NCI-H1105 (cell line): ENCODE measurements at places on chromosomes 2 and 18.

DNA sequence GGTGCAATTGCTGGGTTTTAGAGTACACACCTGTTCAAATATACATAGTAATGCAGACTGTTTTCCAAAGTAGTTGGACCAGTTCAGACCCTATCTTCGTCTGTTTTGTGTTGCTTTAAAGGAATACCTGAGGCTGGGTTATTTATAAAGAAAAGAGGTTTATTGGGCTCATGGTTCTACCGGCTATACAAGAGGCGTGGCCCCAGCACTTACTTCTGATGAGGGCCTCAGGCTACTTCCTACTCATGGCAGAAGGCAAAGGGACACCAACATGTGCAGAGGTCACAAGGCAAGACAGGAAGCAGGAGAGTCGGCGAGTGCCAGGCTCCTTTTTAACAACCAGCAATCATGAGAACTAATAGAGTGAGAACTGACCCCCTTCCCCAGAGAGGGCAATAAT is 21.9 kb upstream of the EMILIN2 start:
- no peak for DNase-seq

GRCh38 chr2:157902692-157903091 is 26.6 kb upstream of the ACVR1 start:
- no peak for DNase-seq

- no peak for DNase-seq
These were observed 303.1 kb upstream of the VWC2L start for GRCh38 chr2:214107726-214108125.

GRCh38 chr2:8317418-8317817 is 364.4 kb upstream of the ID2 start:
- no peak for DNase-seq

DNA sequence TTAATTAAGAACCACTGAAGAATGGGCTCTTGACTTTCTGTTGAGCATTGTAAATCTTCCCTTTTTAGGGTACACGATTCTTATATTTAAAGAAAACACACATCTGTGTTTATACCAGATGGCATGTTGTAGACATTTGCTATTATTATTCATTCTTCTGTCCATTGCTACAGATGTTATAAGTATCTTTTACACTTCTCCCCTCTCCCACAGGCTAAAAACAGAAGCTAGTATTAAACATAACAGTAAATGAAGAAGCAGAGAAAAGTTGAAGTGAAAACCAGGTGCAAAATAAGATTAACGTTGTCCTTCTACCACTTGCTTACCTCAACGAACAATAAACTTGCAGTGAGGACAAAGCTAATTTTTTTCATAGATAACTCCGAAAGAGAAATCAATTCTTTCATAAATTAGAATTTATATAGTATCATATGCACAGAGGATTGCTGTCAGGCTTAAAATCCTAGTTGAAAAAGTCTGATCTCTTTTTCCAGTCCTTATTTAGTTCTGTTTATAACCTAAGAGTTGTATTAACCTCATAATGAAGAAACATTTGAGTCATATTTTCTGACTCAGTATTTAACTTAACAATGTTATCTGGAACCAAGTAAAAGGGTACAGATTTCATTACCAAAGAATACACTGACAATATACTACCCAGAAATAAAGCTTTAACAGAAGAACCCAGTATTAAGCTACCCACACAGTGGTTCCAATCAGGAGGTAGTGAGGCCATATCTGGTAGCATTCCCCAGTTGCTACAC is 16.4 kb upstream of the ZNF385B start:
- no peak for DNase-seq

- DNase-seq, result no peak
These were observed 28.5 kb downstream of the SRBD1 start for GRCh38 chr2:45582522-45582921.

GRCh38 chr18:30510882-30511281 is 531.7 kb downstream of the DSC3 start:
- DNase-seq, result no peak

- no peak for DNase-seq
These were observed 80.4 kb upstream of the CD226 start for GRCh38 chr18:70028084-70028483.

- DNase-seq, result no peak
These were observed 26.9 kb upstream of the TNS1 start for GRCh38 chr2:218029366-218030360.

GRCh38 chr2:4219101-4219500 is 515.7 kb downstream of the DCDC2C start:
- DNase-seq, result no peak

GRCh38 chr2:6452702-6453481 is 412.8 kb downstream of the CMPK2 start:
- DNase-seq, result no peak

DNA sequence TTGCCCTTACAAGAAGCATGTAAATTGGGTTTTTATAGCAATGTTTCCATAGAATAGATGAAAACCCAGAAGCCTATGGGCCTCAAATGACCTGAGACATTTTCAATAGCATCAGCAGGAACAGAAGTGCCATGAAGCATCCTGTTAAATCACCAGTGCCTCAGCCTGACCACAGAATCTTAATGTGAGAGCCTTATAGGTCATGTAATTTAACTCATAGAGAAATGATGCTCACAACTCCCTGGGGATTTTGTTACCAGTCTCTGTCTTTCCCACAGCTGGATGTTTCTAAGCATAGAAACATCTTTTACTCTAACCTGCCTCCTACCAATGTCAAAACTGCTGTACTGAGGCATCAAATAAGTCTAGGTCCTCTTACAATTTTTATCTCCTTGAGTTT is 295.8 kb upstream of the ACVR2A start:
- no peak for DNase-seq

DNA sequence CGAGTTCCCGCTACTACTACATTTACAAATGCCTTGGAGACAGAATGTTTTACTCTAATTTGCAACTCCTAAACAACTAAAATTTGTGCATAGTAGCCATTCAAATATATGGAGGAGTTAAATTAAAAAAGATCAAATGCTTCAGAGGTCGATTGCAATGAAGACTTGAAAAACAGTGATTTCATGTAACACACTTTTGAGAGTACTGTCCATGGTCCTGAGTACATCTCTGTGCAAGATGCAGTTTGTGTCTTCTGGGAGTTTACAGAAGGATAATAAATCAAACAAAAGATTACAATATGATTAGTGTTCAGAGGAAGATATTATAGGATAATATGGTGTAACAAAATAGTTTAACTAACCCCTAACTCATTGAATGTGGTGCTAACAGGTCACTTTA is 894.7 kb downstream of the TMEM182 start:
- no peak for DNase-seq

DNA sequence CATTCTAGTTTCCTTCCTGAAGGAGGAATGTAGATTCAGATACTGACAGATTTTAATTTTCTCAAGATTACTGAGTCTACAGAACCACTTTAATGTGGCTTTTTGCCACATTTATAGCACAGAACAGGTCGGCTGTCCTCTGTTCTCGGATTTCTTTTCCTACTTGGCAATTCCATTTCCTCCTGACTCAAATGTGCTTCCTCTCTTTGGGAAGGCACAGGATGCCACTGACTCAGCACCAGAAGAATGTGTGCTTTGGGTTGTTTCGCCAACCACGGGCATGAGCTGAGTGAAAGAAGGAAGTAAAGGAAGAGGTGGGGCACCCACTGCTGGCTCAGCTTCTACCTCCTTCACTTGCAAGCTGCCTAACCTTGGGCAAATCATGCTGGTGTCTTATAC is 970.6 kb upstream of the ACVR2A start:
- no peak for DNase-seq

DNA sequence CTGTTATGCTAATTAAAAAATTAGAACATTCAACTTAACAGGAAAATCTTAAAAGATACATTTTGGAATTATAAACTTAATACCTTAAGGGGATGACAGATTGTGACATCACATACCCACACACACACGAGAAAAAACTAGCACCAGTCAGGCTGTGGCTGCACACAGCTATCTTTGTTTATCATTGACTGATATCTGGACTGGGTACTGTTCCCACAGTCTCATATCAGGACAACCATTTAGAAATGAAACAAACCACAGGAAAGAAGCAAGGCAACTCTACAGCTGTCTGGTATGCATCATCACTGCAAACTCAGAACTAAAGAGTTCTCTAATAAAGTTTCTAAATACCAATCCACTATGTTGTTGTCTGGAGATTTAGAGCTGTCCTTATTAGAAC is 210.9 kb upstream of the SMAD7 start:
- DNase-seq, result no peak

GRCh38 chr2:20065885-20066602 is 14.6 kb upstream of the LAPTM4A start:
- DNase-seq, result peak; percentile 90

GRCh38 chr18:22286585-22286984 is 117.2 kb downstream of the GATA6 start:
- no peak for DNase-seq

GRCh38 chr18:44911773-44912172 is 231.1 kb downstream of the SETBP1 start:
- no peak for DNase-seq

DNA sequence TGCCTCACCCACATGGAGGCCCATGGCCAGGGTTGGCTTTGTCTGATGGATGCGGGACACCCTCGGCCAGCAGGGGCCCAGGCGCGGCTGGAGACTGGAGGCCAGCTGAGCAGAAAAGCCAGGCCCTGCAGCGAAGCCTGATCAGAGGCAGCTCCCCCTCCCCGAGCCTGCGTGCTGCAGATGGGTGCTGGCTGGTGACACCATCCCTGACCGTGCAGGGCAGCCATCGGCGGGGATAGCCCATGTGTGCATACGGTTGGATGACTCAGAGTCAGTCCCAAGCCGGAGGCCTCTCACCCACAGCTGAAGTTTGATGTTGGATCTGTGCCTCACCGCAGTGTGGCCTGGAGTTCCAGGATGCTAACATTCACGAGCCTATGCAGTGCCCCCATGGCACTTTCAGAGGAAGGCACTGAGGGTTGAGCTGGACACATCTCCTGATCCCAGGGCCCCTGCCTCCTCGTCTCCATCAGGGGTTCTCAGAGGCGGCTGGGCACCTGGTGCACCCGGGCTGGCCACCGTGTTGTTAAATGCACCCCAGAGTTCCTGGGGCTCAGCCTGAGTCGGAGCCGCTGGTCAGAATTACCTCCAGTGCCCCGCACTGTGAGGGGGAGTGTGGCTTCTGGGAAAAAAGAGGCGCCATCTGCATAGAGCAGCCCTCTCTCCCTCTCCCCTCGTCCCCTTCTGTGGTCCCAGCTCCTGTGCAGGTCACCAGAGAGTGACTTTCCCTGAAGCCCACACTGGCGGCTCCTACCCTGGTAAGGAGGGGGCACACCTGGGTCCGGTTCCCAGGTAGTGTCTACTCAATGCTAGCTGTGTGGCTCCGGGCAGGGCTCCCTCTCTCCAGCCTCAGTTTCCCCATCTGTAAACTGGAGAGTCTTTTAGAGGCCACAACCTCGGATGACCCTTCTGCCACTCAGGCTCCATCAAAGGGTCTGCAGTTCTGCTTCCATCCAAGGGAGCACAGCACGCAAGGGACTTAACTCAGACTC is 19.4 kb upstream of the KIF1A start:
- DNase-seq, result no peak

DNA sequence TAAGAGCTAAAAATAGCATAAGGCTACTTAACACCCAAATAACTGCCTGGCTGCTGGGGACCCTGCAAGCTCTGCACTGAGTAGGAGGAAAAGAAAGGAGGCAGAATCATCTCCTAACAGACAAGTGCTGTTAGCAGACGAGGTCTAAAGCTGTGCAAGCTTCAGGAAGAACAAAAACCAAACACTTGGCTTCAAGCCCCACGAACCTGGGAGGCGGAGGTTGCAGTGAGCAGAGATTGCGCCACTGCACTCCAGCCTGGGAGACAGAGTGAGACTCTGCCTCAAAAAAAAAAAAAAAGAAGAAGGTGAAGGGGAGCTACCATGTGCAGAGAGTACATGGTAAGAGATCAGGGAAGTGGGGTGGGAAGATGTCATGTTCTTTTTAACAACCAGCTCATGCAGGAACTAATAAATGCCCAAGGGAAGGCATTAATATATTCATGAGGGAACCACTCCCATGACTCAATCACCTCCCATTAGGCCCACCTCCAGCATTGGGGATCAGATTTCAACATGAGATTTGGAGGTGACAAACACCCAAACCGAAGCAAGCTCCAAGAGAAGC is 28.8 kb upstream of the INO80C start:
- no peak for DNase-seq
